ENCODE measurements at places on chromosomes 1 and 21.

DNA sequence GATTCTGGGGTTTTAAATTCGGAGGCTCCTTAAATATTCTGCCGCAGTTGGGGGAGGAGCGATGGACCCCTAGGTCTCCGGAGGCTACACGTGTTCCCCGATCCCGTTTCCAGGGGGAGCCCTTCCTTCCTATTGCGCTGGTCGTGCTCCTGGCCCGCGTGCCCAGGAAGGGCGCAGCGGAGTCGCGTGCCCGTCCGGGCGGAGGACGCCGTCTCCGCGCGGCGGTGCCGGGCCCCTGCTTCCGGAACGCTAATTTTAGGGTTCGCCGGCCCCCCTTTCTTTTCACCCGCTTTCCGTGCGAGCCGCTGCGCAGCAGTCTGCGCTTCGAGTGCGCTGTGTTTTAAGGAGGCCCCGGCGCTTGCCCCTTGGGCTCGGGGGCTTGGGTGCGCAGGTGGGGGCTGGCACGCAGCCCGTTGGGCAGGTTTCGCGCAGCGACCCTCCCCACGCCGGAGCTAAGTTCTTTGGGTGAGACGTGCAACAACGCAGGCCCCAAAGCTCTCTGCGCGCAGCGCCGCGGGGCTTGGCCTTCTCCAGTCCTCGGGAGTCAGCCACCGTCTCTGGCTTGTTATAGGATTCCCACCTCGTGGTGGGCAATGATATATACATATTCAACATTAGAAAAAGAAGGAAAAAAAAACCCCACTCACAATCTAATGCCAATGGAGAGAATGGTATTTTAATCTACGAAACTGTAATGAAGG is 43.5 kb upstream of the DNAJC6 start:
- DNase-seq: no peak

GRCh38 chr21:42747746-42748351 is 94.4 kb downstream of the PDE9A start:
- no peak for DNase-seq

GRCh38 chr1:6991266-6991665 is 206.0 kb downstream of the CAMTA1 start:
- DNase-seq: no peak

GRCh38 chr21:31733551-31734149 is 1.7 kb upstream of the SCAF4 start:
- no peak for DNase-seq

- DNase-seq: no peak
These were observed 54.0 kb upstream of the LRP8 start for GRCh38 chr1:53381790-53382401.

DNA sequence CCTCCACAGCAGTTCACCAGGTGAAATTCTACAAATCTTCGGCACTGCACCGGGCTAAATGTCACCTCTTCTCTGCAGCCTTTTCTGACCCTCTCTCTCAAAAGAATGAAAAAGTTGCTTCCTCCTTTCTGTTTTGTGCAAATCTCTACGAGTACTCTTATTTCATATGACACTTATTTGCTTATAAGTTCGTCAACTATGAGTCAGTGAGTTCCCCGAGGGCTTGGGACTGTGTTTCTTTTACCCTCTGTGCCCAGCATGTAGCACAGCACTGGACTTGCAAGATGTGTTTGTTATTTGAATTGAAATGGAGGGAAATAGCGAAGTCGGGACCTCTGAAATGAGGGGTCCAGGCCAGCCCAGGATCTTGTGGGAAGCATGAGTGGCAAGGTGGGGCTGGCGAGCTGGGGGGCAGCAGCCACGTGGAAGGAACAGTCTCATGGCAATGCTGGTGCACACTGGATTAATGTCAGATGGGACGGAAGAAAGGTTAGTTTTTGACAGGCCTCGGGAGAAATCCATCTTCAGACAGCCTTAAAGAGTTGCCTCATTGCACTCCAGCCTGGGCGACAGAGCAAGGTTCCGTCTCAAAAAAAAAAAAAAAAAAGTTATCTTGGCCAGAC is 6.2 kb downstream of the SLC6A9 start:
- no peak for DNase-seq

DNA sequence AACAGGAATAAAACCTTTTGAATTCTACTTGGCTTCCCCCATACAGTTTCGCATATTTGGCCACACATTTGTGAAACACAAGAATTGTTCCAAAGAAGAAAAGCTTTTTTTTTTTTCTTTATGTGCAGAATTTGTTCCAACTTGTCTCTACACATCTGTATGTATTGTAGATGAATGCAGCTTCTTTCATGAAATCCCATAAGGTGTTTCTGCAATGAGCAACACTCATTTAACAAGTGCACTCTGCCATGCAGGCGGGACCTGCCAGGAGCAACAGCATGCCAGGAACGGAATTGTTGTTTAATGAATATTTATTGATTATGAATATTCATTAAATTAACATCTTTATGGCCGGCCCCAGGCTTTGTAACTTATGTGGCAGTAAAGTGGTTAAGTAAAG is 1075.0 kb downstream of the TTLL7 start:
- DNase-seq: no peak

DNA sequence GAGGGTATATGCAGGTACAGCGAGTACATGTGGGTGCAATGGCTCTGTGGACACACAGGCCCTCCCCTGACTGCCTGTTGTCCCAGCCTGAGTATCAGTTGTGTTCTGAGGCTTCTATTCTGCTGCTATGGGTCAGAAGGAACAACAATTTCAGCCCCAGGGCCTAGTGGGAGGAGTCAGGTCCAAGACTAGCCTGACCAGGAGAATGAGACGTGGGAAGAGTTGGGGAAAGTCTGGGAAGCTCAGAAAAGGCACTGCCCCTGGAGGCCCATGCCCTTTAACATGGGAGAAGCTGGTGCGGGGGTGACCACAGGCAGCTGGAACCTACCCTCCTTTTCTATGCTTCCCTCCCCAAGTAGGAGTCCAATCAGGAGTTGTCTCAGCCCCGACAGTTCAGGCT is 7.7 kb downstream of the IGSF8 start:
- DNase-seq: no peak

DNA sequence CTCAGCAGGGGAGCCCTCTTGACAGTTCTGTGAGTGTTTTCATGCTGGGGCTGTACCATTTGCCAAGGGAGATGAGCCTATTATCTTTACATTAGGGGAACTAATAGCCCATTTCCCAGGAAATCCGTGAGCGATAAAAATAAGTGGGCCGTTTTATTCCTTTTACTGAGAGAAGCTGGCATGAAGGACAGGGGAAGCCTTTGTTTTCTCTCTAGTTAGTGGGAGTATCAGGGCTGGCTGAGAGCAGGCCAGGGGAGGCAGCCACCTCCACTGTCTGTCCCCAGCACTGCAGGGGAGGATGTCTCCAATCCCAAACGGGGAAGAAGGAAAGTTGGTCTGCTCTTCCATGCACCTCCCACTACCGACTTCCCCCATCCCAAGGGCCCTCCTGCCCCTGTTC is 2.5 kb downstream of the UBL4B start:
- DNase-seq: no peak

DNA sequence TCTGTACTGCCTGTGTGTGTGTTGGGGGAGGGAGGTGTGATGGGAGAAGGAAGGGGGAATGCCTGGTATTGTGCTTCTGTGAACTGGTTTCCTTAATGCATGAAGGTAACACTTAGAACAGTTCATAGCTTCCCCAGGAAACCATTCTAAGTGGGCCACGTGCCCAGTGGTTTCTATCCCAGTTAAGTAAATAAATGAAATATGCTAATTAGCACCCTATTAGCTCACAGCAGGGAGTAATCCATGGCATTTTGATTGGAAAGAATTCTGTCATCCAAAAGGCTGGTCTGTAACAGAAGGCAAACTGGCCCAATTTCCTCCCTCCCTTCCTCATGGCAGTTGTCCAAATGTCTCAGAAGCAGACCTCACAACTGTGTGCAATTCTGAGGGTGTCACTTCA is 199.3 kb downstream of the TTLL7 start:
- no peak for DNase-seq

- DNase-seq: no peak
These were observed 111.1 kb downstream of the BRINP2 start for GRCh38 chr1:177281901-177282300.

GRCh38 chr1:172288581-172288980 is 131.9 kb upstream of the C1orf105 start:
- no peak for DNase-seq

GRCh38 chr1:7007902-7008301 is 222.6 kb downstream of the CAMTA1 start:
- DNase-seq: no peak

DNA sequence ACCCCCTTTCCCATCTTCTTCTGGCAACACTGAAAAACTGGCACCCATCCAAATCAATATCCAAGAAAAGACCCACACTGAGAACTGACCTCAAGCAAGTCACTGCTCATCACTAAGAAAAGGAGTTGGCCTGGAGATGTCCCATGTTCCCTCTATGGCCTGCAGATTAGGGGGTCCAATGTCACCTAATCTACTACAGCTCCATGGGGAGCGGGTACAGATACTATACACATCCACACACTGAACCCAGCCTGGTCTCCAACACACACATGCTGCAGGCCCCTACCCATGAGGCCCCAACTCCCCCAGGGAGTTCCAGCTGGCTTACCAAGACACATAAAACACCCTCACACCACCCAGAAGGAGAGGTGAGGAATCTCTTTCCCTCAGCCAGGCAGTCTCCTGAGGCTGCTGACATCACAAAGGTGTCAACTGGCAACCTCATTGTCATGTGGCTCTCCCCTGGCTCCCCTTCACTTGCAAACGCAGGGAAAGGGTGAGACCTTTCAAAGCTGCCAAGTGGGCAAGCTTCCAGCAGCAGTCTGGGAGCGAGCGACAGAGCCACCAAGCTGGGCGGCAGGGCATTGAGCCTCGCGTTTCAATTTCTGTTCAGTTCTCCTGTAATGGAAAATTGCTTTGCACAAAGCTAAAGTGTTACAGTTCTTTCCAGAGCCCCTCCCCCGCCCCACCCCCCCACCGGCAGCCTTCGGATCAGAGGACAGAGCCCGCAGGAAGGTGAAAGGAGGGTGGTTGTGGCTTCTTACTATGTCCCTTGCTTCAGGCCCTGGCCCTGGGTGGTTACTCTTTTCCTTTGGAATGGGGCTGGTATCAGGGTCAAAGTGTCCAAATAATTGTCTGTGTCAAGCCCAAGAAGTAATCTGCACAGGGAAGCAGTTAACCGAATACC is at the start of gene LRRC52:
Gene LRRC52, plus strand, starts transcription at position 469 of the 907 bp plus-strand sequence. Its CDS starts 297 bp downstream, at position 766.
- no peak for DNase-seq

GRCh38 chr1:6239213-6239752 is 3.5 kb upstream of the ICMT start:
- DNase-seq: no peak

DNA sequence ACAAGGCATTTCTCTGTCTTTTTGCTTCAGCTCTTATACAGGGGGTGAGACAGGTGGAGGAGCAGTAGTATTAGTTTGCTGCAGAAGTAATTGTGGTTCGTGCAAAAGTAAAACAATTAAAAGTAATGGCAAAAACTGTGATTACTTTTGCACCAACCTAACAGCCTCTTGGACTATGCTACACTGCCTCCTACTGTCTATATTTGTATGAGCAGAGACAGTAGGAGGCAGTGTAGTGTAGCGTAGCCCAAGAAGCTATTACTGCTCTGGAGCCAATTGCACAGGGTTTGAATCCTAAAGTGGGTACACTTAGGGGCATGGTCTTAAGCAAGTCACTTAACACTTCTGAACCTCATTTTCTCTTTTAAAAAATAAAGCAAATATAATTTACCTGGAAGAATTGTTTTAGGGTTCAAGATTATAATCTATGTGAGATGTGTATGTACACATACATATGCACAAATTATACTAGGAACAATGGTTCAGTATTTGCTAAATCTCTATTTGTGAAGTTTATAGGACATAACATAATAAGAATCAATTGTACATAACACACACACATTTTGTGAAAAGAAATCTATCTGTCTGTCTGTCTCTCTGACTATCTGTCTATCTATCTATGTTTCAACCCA is 103.8 kb downstream of the BRINP3 start:
- no peak for DNase-seq

DNA sequence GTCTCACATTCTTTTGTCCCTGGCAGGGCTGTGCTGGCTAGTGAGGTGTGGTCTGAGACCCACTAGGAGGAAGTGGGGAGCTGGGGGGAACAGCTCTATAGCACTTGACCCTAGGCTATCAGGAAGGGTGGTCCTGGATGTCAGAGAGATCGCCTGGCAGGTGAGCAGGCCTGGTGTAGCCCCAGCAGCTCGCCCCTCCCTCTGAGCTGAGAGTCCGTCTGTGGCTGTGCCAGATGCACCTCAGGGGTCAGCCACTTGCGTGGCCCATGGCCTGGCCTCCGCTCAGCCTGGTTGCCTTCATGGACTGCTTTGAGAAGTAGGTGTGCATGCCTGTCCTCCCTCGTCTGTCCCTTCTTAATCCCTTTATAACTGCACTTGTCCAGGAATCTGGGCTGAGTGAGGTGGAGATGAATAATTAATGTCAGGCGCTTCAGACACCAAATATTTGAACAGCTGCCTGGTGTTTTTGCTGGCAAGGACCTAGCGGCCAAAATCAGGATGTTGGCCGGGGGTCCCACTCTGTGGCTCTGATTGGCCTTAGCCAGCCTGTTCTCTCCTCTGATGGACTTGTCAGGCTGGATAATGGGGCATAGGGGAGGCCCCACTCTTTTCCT is 30.5 kb downstream of the TMEM53 start:
- DNase-seq: no peak

DNA sequence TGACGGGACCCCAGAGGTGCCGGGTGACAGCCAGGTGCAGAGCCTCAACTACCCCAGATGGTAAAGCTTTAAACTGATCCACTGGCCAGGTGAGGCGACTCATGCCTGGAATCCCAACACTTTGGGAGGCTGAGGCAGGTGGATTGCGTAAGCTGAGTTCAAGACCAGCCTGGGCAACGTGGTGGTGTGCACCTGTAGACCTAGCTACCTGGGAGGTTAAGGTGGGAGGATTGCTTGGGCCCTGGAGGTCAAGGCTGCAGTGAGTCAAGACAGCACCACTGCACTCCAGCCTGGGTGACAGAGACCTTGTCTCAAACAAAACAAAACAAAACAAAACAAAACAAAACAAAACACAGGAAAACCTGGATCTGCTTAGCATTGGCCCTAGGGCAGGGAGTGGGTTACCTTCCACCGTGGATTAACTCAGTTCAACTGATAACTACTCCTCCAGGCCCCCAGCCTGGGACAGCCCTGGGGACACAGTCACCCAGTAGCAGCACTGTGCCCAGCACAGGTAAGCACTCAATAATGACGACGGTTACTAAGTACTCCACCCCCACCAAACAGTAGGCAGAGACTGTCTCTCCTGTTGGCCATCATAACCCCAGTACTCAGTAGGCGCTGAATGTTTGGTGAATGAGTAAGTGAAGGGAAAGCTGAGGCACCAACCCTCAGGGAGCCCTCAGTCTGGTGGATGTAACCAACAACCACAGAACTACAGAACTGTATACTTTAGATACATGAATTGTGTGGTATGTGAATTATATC is 21.6 kb downstream of the SLC66A1 start:
- DNase-seq: no peak

DNA sequence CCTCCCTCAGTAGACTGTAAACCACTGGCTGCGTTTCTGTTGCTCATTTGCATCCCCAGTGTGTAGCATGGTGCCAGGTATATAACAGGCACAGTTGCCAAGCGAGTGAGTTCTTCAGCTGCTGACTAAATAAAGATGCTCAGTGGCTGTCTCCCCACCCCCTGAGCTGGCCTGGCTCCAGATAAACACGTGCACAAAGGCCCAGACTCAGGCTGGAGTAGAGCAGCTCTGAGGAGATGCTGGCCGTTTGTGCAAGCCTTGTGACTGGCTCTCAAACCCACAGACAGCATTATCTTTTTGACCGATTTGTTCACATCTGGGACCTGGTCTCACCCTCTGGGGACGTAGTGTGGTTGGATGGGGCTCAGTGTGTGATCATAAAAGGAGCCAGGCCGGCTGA is 7.1 kb downstream of the CHRNB2 start:
- no peak for DNase-seq

Data from stimulated activated CD4-positive, alpha-beta T cell treated with anti-CD3 and anti-CD28 coated beads, Interleukin-1b, Interleukin-23, amount 100 ng/mL, for 1 hour (primary cell).